Panc1 (cell line): ENCODE measurements at places on chromosomes 5 and 9. TPM values are rescaled to one million over a fixed set of nuclear protein-coding genes. Genes with fewer than 3 reads are reported as not detected.

IFNA4 gene
- total RNA-seq: not detected

PDE6A gene
- 0.33 TPM for total RNA-seq

F2RL1 gene
- total RNA-seq: 65.9 TPM

FAM200C gene
- total RNA-seq: 3.0 TPM

TPM2 gene
- total RNA-seq: 544 TPM

FOXD4L6 gene
- total RNA-seq: not detected

IQGAP2 gene
- total RNA-seq: 0.59 TPM

PTCD2 gene
- total RNA-seq: 13.0 TPM

PSIP1 gene
- 30.4 TPM for total RNA-seq

WDR70 gene
- total RNA-seq: 29.5 TPM

GARNL3 gene
- total RNA-seq: 11.5 TPM

DNA sequence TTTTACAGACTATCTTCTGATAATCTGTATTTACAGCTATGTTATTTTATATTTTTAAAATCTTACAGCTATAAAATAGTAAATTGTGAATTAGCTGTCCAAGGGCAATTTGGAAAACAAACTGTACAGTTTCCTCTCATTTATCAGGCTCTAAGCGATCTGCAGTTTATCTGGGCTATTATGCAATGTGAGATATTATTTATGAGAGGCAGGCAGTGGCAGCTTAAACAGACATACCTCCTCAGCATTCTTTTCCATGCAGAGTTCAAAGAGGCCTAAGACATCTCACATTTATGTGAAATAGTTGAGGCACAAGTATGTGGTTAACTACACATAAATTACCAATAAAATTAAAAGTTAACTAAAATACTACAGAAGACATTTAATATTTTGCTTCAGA lies 10.2 kb downstream of the NIPSNAP3B start:
- no peak for DNase-seq

DNA sequence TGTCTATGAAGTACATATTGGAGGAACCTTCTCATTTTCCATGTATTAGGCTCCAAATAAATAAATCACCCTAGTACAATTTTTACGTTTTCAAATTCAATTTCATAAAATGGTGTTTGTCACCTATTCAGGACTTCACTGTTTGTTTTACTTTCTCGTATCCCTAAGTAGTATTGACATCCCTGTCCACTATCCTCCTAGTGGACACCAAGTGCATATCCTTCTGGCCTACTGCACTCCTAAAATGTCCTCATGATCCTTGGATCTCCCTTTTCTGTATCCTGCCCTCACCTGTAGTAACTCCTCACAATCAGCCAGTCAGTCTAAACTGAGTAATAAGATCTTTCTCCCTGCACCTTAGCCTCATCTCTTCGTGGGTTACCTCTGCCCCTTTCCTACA lies 539.9 kb downstream of the DMRTA1 start:
- no peak for DNase-seq

GRCh38 chr5:32126691-32127090 lies 47.4 kb downstream of the GOLPH3 start:
- DNase-seq: no peak

- no peak for DNase-seq
Observed at GRCh38 chr9:32705059-32705458, 69.6 kb upstream of the TAF1L start.

DNA sequence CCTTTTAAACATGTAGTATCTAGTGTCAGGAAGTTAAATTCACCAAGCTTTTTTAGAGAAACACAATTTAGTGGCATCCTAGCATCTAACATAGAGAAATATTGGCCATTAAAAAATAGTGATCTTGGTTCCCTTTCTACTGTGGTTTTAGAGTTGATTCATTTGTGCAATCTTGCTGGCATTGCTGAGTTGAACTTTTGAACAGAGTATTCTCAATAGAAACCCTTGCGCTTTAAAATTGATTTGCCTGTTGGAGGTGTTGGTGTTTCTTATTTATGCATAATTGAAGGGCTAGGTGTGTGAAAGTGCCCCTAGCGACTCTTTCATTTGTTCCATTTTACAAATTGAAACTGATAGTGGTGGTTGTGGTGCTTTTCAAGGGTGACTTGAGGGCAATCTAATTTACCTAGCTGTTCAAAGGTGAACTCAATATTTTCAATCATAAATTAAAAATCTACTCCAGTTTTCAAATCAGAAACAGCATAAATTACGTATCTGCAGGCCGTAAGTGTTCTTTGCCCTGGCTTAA lies 73.0 kb upstream of the MPDZ start:
- DNase-seq: no peak

DNA sequence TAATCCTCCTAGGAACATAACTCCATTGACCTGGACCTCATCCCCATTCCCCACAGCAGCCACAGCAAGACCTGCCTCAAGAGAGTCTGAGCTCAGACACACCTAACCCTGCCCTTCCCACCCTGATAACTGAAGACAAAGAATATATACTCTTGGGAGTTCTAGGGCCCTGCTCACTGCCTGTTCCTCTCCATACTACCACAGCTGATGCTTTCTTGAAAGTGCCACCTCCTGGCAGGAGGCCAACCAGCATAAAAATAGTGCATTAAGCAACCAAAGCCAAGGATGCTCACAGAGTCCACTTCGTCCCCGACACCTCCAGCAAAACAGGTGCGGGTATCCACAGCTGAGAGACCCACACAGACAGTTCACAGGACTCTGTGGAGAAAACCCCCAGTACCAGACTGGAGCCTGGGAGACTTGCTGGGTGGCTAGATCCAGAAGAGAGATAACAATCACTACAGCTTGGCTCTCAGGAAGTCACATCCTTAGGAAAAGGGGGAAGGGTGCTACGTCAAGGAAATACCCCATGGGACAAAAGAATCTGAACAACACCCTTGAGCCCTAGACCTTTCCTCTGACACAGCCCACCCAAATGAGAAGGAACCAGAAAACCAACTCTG lies 23.5 kb downstream of the FAM114A2 start:
- no peak for DNase-seq

DNA sequence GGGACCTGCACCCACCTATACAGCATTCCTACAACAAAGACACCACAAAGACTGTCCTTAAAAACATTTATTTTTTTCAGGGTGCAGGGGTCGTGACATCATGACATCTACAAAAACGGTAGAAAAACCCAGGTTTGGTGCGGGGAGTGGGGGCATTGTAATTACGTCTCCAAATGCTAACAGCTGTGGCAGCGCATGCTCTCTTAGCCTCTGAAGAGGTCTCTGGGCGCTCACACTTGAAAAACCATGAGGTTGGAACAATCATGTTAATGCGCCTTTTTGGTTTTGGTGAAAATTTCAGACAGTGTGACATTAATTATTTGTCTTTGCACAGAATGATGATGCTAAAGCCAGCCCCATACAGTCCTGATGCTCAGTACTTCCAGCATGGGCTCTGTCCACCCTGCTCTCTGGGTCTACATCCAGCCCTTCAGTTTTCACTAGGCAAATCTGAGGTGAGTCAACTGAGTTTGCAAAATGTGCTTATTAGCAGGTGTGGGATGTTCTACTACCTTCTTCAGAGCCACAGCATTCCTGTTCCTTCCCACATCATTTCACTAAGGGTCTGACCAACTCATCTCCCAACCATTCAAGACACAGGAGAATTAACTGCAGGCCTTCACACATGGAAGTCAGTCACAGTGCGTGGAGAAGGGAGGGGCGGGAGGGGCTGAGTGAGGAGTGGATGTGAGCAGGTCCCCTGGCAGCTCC lies 14.1 kb downstream of the ALDH1B1 start:
- no peak for DNase-seq

- DNase-seq: no peak
Observed at GRCh38 chr5:122871661-122872060, 26.2 kb downstream of the SNX24 start.

GRCh38 chr5:124649491-124650146 lies 96.8 kb downstream of the ZNF608 start:
- DNase-seq: no peak
